Left ventricle myocardium inferior (tissue), 1 donor: ENCODE measurements at places on chromosomes 11 and 22.

DNA sequence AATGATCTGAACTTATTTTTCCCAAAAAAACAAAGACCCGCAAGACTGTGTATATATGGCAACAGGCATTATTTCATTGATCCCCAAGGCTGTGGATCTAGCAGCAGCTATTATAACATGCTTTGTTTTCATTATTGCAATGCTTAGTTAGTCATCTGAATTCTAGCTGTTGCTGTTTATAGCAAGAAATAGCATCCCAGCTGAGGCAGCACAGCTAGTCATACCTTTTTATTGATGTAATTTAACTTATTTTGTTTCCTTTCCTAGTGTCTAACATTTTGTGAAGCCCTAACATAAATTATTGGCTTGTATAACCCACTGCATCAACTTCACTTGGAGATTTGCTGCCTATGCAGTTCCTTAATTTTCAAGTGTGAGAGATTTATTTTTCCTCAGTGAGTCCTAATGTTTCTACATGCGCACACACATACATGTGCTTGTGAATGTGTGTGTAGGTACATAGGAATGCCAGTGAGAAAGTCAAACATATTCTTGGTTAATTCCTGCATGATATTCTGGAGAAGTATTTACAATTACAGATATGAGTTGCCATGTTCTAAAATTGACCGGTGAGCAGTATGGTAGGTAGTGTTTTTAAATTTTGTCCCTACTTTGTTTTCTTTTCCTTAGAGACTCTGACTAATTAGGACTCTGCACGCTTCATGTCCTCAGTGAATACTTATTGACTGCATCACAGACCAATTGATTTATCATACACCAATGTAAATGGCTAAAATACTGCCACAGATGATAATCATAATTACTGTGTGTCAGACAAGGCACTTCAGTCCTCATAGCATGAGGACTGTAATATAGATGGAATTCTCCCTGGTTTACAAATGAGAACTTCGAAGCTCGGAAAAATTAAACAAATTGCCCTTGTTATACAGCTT, 119.3 kb downstream of the WNT11 start:
- DNase-seq: no peak
- H3K4me1 ChIP-seq: peaks cover 41% of the 10 kb centered on the region
- H3K27ac ChIP-seq: no peak overlapping the region
- H3K36me3 ChIP-seq: peaks cover 13% of the 10 kb centered on the region
- H3K4me3 ChIP-seq: no peak overlapping the region
- no peaks in the 10 kb centered on the region for H3K27me3 ChIP-seq

- H3K36me3 ChIP-seq: no peaks in the 10 kb centered on the region
- no peak overlapping the region for H3K4me3 ChIP-seq
- no peaks in the 10 kb centered on the region for H3K4me1 ChIP-seq
- peaks cover 47% of the 10 kb centered on the region for H3K27me3 ChIP-seq
- no peak for DNase-seq
Observed at GRCh38 chr11:2221591-2221990, 48.8 kb downstream of the ASCL2 start.

DNA sequence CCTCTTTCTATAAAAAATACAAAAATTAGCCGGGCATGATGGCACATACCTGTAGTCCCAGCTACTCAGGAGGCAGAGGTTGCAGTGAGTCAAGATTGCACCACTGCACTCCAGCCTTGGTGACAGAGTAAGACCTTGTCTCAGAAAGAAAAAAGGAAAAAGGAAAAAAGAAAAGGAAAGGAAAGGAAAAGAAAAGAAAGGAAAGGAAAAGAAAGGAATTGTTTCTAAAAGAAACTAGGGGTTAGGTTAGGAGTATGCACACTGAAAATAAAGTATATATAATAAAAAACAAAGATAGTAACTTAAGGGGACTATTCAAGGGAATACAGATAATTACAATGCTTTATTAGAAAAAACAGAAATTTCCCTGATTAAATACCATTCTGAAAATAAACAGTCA, 50.9 kb downstream of the TTC28 start:
- H3K36me3 ChIP-seq: no peaks in the 10 kb centered on the region
- no peak overlapping the region for H3K4me3 ChIP-seq
- H3K27me3 ChIP-seq: no peaks in the 10 kb centered on the region
- DNase-seq: no peak
- no peak overlapping the region for H3K27ac ChIP-seq

DNA sequence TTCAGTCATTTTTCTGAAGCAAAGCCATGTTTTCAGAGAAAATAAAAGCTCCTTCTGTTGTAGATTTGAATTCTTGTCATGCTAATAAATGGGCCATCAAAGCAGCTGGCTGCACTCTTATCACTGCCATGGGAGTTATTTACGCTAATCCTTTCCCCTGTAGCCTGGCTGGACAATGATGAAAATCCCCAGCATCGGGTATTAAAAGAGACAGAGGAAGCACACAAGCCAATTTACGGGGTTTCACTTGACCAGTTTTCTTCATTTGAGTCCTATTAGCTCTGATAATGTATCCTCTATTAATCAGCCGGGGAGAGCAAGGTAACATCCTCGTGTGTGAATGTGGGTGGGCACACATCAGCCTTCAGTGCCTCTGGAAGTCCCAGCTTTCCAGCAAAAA, 470.2 kb upstream of the API5 start:
- H3K4me3 ChIP-seq: no peak overlapping the region
- no peaks in the 10 kb centered on the region for H3K36me3 ChIP-seq
- no peaks in the 10 kb centered on the region for H3K27me3 ChIP-seq
- no peak overlapping the region for H3K27ac ChIP-seq

GRCh38 chr11:42651621-42652020, 660.2 kb upstream of the API5 start:
- H3K27ac ChIP-seq: no peak overlapping the region
- no peaks in the 10 kb centered on the region for H3K4me1 ChIP-seq
- DNase-seq: no peak

GRCh38 chr11:69337211-69337721, 43.3 kb downstream of the MYEOV start:
- H3K36me3 ChIP-seq: no peaks in the 10 kb centered on the region
- H3K27ac ChIP-seq: no peak overlapping the region
- H3K27me3 ChIP-seq: no peaks in the 10 kb centered on the region
- H3K4me1 ChIP-seq: no peaks in the 10 kb centered on the region
- no peak for DNase-seq

DNA sequence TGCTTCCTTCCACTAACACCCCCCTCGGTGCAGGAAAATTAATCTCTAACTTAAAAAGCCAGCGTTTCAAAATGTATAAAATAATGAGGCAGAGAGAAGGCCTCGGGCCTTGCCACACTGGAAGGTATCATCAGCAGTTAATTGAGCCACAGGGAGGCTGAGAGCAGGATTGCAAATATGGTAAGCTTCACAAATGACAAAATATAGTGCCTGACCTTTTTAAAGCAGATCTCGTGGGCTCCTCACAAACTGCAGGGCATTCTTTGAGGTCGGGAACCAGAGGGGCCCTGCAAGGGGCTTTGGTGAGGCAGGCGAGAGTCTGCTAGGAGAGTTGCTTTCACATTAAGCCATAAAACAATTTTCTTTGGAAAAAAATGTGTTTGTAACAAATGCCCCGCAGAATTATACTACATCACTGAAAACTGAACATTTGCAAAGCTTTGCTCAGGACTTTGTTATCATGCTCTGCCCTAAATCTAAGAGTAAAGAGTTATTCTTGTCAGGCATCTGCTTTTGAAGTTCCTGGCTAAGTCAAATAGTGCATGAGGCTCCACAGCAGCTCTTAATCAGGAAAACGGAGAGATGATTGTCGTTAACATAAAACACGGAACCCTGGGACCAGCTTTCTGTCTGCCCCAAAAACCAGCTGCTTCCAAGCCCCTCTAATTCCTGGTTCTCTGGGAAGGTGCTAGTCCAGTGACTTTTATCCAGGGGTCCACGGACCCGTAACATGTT, 61.4 kb upstream of the SYT13 start:
- H3K36me3 ChIP-seq: no peaks in the 10 kb centered on the region
- no peak for DNase-seq
- no peak overlapping the region for H3K4me3 ChIP-seq
- H3K4me1 ChIP-seq: peaks cover 14% of the 10 kb centered on the region
- H3K27me3 ChIP-seq: peaks cover 17% of the 10 kb centered on the region
- H3K27ac ChIP-seq: no peak overlapping the region

DNA sequence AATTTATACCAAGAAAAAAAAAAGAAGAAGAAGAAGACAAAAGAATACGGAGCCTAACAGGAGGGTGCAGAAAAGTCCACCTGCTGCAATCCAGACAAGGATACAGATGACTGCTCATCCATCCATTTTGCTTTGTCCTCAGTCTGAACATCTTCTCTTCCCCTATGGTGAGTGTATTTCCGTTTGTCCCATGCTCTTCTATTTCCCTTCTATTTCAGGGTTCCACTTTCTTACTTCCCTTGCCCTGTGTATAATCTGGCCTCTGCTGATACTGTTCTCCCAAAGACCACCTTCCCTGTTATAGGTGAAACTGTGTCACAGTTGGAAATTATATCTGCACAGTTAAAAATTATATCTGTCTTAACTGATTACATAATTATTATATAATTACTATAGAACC, 48.7 kb upstream of the USP47 start:
- no peaks in the 10 kb centered on the region for H3K27me3 ChIP-seq
- no peaks in the 10 kb centered on the region for H3K4me1 ChIP-seq
- DNase-seq: no peak
- no peaks in the 10 kb centered on the region for H3K36me3 ChIP-seq
- no peak overlapping the region for H3K27ac ChIP-seq

DNA sequence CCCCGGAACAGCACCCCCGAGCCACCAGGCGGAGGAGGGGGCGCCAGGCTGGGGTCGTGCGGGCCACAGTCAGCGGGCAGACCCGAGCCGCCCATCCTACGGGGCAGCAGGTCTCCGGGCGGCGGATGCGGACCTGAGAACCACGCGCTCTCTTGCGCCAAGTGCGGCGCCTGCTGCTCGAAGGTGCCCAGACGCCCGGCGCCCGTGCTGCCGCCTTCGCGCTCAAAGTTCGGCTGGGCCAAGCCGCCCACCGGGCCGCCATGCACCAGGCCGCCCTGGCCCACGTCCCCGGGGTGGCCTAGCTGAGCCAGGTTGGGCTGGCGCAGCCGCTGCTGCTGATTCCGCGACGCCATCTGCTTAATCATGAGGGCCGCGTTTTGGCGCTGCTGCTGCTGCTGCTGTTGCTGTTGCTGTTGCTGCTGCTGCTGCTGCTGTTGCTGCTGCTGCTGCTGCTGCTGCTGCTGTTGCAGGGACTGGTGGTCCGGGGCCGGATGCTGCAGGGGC, 3.0 kb downstream of the MN1 start:
- peaks cover 17% of the 10 kb centered on the region for H3K36me3 ChIP-seq
- H3K27ac ChIP-seq: peak overlapping the region; percentile 93
- DNase-seq: no peak
- peaks cover 49% of the 10 kb centered on the region for H3K27me3 ChIP-seq
- peaks cover 89% of the 10 kb centered on the region for H3K4me1 ChIP-seq

GRCh38 chr22:40463017-40463631, 92.7 kb downstream of the SGSM3 start:
- H3K4me3 ChIP-seq: peak overlapping the region; percentile 38
- peaks cover 15% of the 10 kb centered on the region for H3K36me3 ChIP-seq
- peaks cover 26% of the 10 kb centered on the region for H3K4me1 ChIP-seq
- H3K27me3 ChIP-seq: no peaks in the 10 kb centered on the region

DNA sequence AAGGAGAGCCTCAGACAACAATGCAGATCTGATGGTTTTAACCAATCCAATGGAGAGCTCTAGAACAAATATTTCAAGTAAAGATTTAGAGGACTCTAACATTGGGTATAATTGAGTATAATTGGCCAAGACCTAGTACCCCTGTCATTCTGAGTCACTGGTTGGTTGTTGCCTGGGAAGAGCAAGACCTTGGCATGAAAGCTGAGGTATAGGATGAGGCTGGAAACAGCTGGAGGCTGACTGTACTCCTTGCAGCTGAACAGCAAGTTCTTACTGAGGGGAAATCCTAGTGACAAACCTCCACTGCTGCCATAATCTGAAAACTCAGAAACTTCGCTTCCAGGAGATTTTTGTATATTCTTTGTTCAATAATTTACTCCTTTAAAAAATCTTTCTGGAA, 54.3 kb upstream of the MUC15 start:
- no peaks in the 10 kb centered on the region for H3K36me3 ChIP-seq
- no peak for DNase-seq
- no peaks in the 10 kb centered on the region for H3K4me1 ChIP-seq

DNA sequence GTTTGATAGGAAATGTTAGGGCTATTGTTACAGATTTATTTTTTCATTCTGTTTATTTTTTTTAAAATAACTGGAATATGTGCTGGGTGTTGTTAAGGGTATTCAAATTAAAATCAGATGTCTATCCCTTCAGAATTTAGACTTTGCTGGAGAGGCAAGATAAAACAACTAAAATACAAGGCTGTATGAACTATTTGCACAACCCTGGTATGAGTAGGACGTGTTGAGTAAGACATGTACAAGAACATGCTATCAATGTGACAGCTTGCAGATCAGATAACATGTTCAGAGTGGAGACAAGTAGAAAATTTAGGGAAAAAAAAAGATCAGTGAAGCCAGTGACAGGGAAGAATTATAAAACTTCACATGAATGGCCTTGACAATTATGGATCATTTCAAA, 853.5 kb downstream of the METTL15 start:
- no peaks in the 10 kb centered on the region for H3K4me1 ChIP-seq
- no peak for DNase-seq
- H3K27me3 ChIP-seq: no peaks in the 10 kb centered on the region
- no peaks in the 10 kb centered on the region for H3K36me3 ChIP-seq
- no peak overlapping the region for H3K27ac ChIP-seq
- H3K4me3 ChIP-seq: no peak overlapping the region

- no peak overlapping the region for H3K27ac ChIP-seq
- DNase-seq: no peak
- no peaks in the 10 kb centered on the region for H3K36me3 ChIP-seq
- H3K27me3 ChIP-seq: no peaks in the 10 kb centered on the region
- no peak overlapping the region for H3K4me3 ChIP-seq
Observed at GRCh38 chr22:46373921-46374662, 38.6 kb downstream of the TRMU start.
